ENCODE measurements at places on chromosomes 2 and 18. TPM values are rescaled to one million over a fixed set of nuclear protein-coding genes. Genes with fewer than 3 reads are reported as not detected.

- no peak for DNase-seq
Measured at GRCh38 chr2:86783615-86784339, 6.9 kb downstream of the CD8A start.

- no peak for DNase-seq
Measured at GRCh38 chr2:23546913-23547312, 161.9 kb downstream of the KLHL29 start.

GRCh38 chr2:166610913-166611305 lies 116.9 kb upstream of the SCN7A start:
- DNase-seq, result no peak

DNA sequence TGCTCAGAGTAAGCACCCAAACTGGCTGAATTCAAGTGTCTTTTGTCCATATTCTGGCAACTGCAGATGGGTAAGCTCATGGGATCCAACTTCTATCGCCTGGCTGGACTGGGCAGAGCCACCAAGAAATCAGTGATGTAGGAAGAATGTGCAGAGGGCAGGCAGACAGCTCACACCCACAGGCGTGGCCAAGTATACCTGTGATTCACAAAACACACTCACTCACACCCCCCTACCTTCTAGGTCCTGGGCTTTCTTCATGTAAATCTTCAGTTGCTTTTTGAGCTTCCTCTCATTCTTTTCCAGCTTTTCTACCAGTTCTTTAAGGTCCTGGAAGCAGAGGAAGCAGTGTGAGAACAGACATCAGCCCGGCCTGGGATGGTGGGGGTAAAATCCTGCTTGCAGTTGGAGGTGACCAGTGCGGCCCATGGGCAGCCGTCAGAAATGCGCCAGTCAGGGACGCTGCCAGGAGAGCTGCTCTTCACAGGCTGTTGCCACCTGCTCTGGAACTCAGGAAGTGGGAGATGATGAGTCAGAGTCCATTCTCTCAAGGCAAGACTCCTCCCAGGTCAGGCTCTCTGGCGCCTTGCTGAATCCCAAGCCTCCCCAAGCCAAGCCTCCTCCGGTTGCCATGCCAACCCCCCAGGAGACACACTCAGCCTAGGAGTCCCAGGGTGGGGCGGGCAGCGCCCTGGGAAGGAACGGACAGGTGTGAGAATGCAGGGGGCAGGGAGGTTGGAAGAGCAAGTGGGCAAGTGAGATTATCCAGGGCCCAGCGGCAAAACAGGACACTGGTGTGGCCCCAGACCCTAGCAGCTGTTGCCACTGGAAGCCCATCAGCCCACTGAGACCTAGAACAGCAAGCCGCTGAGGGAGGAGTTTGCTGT lies 36.2 kb upstream of the ACAA2 start:
- DNase-seq, result peak; percentile 87

Gene SPRED2
- total RNA-seq, result 16.2 TPM

Gene CPS1
- 17.9 TPM for total RNA-seq

GRCh38 chr18:56825878-56826277 lies 174.7 kb downstream of the WDR7 start:
- no peak for DNase-seq

GRCh38 chr2:5734859-5735520 lies 42.8 kb downstream of the SOX11 start:
- no peak for DNase-seq

- DNase-seq, result no peak
Measured at GRCh38 chr2:23993736-23994269, 16.1 kb upstream of the MFSD2B start.

Gene SATB2
- total RNA-seq, result 5.1 TPM

GRCh38 chr2:53768242-53768542 lies 588 bp downstream of the CHAC2 start:
- peak; percentile 58 for DNase-seq

Gene C18orf54
- 10.5 TPM for total RNA-seq

- DNase-seq, result no peak
Measured at GRCh38 chr2:59047373-59047995, 806.4 kb upstream of the FANCL start.

- DNase-seq, result no peak
Measured at GRCh38 chr2:163368655-163369054, 367.2 kb downstream of the FIGN start.

DNA sequence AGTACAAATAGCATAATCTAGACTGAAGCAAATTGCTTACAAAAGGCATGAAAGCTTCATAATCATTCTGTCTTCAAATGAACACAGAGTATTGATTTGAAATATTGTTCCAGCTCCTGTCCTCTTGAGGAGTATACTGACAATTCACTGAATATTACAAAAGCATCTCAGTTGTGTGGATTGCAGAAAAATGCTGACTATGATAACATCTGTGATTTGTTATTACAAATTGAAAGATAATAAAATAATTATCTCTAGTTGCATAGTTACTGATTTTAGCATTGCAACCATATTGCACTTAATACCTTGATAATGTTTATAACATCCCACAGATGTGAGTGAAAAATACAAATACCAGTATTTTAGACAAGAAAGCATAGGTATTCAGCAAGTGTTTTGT lies 49.2 kb upstream of the FN1 start:
- DNase-seq, result no peak

GRCh38 chr2:120396013-120396860 lies 50.3 kb downstream of the INHBB start:
- DNase-seq, result peak; percentile 39

GRCh38 chr18:9823805-9824473 lies 61.8 kb upstream of the TXNDC2 start:
- no peak for DNase-seq

- DNase-seq, result peak; percentile 20
Measured at GRCh38 chr2:44155666-44156446, 12.8 kb upstream of the PPM1B start.

DNA sequence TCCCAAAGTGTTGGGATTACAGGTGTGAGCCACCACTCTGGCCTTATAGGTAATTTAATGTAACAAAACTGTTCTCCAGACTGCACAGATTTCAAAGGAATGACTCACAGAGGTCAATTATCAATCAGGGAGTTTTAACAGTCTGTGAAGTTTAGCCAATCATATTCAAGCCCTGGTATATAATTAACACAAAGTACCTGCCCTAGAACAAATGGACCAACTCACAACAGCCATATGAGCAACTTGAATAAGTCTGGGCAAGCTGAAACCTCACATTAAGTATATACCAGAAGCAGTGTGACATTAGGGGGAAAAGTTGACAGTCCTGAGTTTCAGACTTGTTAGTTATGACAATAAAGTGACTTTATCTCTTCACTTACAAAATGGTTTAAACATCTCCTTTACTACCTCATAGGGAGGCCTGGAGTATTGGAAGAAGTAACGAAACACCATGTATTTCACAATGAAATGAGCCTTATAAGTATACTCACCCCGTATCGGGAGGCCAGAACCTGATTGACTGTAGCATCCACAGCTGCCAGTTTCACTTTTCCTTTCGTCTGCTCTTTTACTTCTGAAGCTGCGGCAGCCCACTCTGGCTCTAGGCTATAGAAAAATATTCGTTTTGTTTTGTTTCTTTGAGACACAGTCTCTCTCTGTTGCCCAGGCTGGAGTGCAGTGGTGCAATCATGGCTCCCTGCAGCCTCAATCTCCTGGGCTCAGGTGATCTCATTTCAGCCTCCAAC lies 22.2 kb downstream of the PDIA6 start:
- DNase-seq, result no peak

DNA sequence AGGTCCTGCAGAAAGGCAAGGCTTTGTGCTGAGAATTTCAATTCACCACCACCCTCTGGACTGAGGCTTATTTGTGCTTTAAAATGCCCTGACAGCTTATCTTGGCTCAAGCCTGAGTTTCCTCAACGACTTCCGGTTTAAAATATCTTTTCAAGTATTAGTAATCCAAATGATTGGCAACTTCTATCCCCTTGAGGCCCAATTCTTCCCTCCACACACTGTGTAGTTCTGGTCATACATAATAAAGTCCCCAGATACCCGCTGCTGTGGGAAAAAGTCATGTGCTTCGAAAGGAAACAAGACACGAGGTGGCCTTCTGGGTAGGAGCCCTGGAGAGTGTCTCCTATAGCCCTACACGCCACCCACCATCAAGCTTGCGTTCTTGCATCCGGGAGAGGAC lies 393.4 kb downstream of the ALK start:
- no peak for DNase-seq

GRCh38 chr2:1804865-1805264 lies 60.5 kb upstream of the PXDN start:
- DNase-seq, result no peak

DNA sequence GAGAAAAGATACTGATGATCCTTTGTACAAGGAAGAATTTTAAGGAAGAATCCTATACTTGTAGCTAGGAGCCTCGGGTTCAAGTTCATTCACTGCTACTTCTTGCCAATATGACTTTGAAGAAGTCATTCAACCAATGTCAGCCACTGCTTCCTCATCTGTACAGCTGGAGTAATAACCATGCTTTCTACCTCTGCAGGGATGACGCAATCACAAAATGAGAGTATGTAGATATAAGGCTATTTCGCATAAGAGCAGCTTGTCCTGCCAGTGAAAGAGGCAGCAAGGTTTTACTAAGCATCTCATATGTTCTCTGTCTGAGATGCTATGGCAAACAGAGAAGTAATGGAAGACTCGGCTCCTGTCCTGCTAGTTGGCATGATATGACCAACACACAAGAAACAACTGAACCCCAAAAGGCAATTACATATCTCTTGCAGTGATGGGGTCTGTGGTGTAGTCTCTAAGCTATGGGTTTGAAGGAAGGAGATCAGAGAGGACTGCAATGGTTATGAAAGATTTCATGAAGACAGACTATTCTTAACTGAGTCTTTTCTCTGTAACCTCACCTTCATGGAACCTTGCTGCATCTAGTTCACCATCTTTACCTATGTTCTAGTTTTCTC lies 9.2 kb downstream of the AAK1 start:
- DNase-seq, result no peak

DNA sequence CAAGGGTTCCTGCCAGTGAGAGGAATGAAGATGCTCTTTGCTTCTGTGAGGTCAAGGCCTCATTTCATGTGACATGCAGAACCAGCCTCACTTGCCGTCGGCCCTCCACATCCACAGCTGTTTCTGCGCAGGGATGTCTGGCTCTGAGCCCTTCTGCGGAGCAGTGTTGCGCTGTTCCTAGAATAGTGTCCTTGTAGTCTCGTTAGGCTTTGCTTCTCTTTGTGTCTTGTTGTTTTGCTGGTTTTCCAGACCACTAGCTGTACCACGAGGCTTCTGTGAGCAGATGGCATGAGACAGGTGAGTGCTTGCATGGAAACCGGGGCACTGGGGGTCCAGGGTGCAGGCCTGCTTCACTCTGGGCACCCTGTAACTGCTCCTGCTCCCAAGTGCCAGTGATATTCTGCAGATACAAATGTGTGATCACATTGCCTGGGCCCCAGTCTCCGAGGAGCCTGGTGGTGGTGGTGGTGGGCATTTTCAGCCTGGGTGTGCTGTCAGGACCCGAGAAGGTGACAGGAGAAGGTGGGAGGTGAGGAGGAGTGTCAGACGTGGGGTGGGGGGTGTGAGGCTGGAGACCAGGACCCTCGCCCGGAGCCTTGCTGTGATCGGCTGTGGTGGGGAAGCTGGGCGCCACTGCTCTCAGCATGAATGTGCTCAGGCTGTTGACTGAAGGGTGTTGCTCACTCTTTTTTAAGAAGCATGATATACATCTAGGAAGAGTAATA lies 34.3 kb downstream of the LDLRAD4 start:
- DNase-seq, result no peak

- no peak for DNase-seq
Measured at GRCh38 chr2:71787108-71787415, 333.7 kb downstream of the DYSF start.

GRCh38 chr18:8503248-8503647 lies 106.0 kb upstream of the RAB12 start:
- no peak for DNase-seq

DNA sequence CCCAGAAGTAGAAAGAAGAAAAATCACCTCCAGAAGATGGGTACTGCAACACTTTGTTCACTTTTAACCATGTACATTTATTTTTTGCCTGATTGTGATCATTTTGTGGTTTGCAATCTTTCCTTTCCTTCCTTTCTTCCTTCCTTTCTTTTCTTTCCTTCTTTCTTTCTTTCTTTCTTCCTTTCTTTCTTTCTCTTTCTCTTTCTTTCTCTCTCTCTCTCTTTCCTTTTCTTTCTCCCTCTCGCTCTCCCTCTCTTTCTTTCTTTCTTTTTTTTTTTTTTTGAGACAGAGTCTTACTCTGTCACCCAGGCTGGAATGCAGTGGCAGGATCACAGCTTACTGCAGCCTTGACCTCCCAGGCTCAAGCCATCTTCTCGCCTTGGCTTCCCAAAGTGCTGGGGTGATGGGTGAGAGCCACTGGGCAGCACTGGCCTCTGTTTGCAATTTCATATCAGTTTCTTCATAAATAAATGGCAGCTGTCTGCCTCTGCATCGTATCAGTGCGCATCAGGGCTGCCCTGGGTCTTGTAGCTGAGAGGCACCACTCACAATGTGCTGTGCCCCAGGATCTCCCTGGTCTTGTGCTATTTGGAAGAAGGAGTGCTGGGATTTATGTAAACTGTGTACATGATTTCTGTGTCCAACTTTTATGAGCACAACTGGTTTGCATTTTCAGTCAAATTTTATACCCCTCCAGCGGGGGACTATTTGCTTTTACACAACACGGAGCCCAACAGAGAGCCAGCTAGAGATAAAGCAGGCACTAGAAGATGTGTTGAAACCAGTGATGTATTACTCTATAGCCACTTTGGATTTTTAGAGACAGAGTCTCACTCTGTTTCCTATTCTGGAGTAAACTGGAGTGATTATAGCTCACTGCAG lies 6.9 kb upstream of the LIMS2 start:
- no peak for DNase-seq

- peak; percentile 86 for DNase-seq
Measured at GRCh38 chr2:73979686-73980085, 5.0 kb upstream of the TET3 start.

Gene REG3A
- not detected for total RNA-seq

DNA sequence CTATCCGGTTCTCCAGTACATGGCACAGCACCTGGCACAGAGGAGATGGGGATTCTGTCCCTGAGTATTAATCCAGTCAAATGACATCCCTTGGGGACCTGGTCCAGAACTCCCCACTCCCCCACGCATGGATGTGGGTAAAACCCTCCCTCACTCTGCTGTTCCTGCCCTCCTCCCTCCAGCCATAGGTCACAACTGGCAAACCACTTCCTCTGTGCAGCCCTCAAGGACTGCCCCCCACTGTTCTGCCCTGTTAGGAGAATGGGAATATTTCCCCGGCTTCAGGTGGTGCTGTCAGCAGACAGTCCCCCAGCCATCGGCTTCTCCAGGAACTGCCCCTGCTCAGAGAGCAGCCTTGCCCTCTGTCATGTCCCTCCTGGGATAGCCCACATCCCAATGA lies 1.5 kb upstream of the TFCP2L1 start:
- no peak for DNase-seq

DNA sequence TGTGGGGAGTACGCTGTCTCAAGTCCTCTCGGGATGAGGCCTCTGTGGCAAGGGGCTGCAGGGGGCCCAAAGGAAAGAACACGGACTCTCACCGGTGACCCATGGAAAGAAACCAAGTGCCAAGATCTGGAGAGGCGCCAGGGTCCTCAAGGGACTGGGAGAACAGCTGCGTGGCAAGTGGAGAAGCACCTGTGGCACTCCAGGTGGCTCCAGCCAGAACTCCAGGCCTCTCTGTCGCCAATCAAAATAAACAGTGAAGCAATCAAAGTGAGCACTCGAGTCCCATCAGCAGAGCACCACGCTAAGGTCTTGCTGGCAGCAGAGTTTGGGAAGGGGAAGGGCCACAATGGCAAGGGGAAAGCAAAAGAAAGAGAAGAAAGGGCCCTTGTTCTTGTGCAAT lies 54.7 kb downstream of the BCL2 start:
- DNase-seq, result no peak

Gene CASP10
- total RNA-seq, result 1.3 TPM

GRCh38 chr2:71759060-71759459 lies 305.7 kb downstream of the DYSF start:
- no peak for DNase-seq
